GM23338 (cell line): ENCODE measurements at places on chromosomes 5 and 9. TPM values are rescaled to one million over a fixed set of nuclear protein-coding genes. Genes with fewer than 3 reads are reported as not detected.
A peak's percentile ranks its signal among the peaks of the same experiment; 100 is the strongest.

DNA sequence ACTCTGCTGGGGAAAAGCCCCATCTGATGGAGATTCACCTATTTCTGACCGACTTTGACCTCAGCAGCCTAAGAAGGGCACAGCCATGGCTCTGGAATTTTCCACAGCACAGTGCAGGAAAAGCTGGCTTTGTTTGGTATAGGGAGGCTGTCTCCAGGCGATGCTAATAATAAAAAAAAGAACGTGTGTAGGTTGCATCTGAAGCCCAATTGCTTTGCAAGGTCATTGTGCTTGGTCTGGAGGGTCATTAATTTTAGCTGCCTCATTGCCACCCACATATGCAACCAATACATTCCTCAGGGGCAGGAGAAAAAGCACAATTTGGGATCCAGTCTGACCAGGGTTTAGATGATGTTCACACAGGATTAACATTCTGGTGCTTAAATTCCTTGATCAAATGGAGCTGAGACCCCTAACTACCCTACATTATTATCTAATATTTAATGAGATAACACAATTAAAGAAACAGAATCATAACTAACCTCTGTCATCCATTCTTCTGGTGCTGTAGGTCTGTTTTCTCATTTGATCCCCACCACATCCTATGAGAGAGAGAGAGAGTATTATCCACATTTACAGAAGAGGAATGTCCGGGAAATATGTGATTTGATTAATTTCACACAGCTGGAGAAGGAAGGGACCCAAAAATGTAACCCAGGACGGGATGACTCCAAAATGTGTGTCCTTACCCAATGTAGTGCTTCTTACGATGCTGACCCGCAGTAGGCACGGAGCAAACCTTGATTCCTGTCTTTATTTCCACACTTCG is 175.9 kb downstream of the RFK start:
- no peak for DNase-seq
- H3K27me3 ChIP-seq, result no peaks in the 10 kb centered on the region
- no peak overlapping the region for H3K27ac ChIP-seq
- H3K4me3 ChIP-seq, result no peak overlapping the region
- H3K36me3 ChIP-seq, result no peaks in the 10 kb centered on the region

DNA sequence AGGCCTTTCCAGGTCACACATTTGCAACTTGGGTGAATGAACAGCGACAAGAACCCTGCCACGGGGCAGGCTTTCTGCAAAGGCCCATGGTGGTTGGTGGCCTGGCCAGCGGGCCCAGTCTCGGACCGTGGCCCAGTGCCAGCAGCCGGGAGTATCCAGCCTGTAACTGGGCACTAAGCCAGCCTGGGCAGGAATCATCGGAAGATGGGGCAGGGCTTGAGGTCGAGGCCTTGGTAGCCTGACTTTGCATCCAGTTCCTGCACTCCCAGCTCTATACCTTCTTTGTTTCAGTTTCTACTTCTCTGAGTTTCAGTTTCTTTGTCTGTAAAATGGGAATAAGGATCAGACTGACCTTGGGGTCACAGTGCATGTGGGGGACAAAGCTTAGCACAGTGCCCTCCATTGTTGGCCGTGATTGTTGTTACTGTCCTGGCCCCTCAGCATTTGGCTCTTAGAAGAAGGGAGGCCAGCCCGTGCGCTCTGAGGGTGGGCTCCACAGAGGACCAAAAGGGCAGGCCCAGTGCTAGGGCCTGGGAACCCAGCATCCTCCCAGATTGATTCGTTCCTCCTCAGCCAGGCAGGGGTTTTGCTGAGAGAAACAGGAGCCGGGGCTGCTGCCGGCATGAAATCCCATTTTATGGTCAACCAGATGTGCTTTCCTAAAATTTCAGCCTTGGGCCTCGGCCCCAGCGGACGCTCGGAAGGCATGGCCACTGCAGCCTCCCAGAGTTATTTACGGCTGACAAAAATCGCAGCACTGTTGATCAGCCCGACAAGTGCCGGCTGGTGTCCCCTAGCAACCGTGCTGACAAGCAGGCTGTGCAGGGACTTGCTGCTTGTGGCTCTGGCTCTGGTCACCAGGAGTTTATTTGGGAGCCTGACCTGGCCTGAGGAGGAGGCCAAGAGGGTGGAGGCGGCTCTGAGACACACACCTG is 43.6 kb downstream of the JADE2 start:
- peaks cover 10% of the 10 kb centered on the region for H3K36me3 ChIP-seq
- H3K4me3 ChIP-seq, result no peak overlapping the region
- no peaks in the 10 kb centered on the region for H3K27me3 ChIP-seq
- H3K4me1 ChIP-seq, result no peaks in the 10 kb centered on the region
- H3K27ac ChIP-seq, result no peak overlapping the region
- no peak for DNase-seq

DNA sequence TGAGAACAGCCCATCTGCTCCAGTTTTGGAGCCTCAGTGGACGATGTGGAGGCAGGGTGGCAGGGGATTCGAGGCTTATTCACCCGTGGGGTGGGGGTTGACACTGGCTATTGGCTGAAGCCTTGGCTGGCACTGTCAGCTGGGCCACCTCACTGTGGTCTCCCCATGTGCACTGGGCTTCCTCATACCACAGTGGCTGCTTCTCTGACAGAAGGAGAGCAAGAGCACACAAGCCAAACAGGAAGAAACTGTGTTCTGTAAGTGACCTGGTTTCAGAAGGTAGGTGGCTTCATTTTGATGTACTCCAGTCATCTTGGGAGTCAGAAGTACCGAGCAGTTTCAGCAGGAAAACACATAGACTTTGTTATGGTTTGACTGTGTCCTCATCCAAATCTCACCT is 24.7 kb upstream of the CTNND2 start:
- H3K27ac ChIP-seq, result no peak overlapping the region
- H3K36me3 ChIP-seq, result no peaks in the 10 kb centered on the region
- H3K27me3 ChIP-seq, result no peaks in the 10 kb centered on the region
- no peak overlapping the region for H3K4me3 ChIP-seq
- H3K4me1 ChIP-seq, result no peaks in the 10 kb centered on the region

The ZDHHC11B gene
- total RNA-seq, result 1.2 and 1.3 TPM in 2 replicates

DNA sequence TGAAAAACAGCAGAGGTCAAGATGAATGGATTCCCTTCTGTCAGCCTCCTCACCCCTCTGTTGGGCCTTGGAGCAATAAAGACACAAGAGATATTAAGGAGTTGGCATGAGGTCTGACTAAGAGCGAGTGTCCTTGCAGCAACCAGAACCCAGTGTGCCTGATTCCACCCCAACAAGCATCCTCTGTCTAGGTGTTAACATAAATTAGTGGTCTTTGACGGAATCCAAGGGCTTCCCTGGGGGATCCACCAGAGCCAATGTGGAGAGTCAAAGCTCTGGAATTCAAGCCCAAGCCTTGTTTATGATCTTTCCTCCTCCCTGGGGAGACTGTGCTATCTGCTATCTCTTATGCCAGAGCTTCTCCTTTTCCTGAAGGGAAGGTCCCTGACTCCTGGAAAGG is 128.1 kb upstream of the SMIM23 start:
- H3K4me1 ChIP-seq, result no peaks in the 10 kb centered on the region
- DNase-seq, result no peak
- no peak overlapping the region for H3K27ac ChIP-seq
- H3K27me3 ChIP-seq, result no peaks in the 10 kb centered on the region
- H3K4me3 ChIP-seq, result no peak overlapping the region
- H3K36me3 ChIP-seq, result no peaks in the 10 kb centered on the region

DNA sequence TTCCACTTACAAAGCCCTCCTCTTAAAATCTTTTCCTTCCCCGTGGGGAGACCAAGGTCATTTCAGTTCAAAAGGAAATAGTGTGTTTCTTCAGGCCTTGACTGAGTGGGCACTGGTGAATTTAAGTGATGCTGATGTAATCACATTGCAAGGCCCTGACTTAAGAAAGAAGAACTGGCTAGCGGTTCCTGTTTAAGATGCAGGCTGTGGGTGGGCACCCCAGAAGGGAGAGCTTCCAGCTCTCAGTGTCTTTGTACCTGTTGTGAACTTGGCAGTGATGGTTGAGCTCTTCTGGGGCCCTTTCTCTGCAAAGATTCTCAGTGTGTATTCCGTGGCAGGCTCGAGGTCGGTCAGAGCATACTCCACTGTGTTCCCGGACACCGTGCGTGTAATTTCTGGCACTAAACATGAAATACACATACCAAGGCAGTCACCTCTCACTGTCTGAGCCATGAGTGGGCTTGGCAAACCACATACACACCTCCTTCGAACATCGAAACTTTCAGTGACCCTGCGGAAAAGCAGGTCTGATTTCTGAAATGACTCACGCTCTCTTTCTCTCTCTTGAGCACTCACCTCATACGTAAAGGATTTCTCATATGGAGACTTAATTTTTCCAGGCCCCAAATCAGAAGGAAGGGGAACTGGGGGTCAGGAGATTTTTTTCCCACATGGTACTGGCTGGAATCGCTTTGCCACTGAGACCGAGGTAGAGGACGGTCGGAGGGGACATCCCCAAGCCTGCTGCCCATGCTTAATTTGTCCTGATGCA is 81.9 kb downstream of the TNC start:
- H3K27me3 ChIP-seq, result no peaks in the 10 kb centered on the region
- no peaks in the 10 kb centered on the region for H3K36me3 ChIP-seq
- DNase-seq, result peak; percentile 5
- no peak overlapping the region for H3K27ac ChIP-seq
- H3K4me1 ChIP-seq, result no peaks in the 10 kb centered on the region

GRCh38 chr9:19969721-19970120 is 180.9 kb upstream of the SLC24A2 start:
- no peak overlapping the region for H3K27ac ChIP-seq
- no peaks in the 10 kb centered on the region for H3K36me3 ChIP-seq
- peaks cover 27% of the 10 kb centered on the region for H3K4me1 ChIP-seq
- no peak for DNase-seq
- H3K4me3 ChIP-seq, result no peak overlapping the region

- H3K4me3 ChIP-seq, result no peak overlapping the region
- no peaks in the 10 kb centered on the region for H3K36me3 ChIP-seq
- no peak overlapping the region for H3K27ac ChIP-seq
- no peaks in the 10 kb centered on the region for H3K4me1 ChIP-seq
- no peaks in the 10 kb centered on the region for H3K27me3 ChIP-seq
These were observed 17.5 kb downstream of the CYFIP2 start for GRCh38 chr5:157283434-157283833.

DNA sequence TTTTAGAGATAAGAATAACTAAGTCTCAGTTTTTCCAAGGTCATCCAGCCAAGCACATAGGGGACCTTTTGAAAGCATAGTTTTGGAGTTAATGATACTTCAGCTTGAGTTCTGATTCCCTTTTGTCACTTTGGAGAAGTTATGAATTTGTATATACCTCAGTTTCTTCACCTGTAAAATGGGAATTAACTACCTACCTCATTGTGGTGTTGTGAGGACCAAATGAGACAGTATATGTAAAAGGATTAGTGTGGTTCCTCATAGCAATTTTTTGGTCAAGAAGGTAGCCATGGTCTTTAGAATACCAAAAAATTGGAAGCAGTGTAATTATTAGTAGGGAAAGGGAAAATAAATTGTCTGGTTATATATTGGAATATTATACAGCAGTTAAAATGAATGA is 97.6 kb upstream of the DHFR start:
- no peak overlapping the region for H3K4me3 ChIP-seq
- no peaks in the 10 kb centered on the region for H3K27me3 ChIP-seq
- H3K4me1 ChIP-seq, result peaks cover 44% of the 10 kb centered on the region
